Stimulated activated CD4-positive, alpha-beta T cell treated with anti-CD3 and anti-CD28 coated beads, Interleukin-2, amount 100 ng/mL, for 4 hours (primary cell): ENCODE measurements at places on chromosomes 2 and 18.
A peak's percentile ranks its signal among the peaks of the same experiment; 100 is the strongest.

- DNase-seq = no peak
Observed at GRCh38 chr2:217742841-217743240, 260.0 kb downstream of the TNS1 start.

- DNase-seq = no peak
Observed at GRCh38 chr2:23567161-23567756, 182.3 kb downstream of the KLHL29 start.

DNA sequence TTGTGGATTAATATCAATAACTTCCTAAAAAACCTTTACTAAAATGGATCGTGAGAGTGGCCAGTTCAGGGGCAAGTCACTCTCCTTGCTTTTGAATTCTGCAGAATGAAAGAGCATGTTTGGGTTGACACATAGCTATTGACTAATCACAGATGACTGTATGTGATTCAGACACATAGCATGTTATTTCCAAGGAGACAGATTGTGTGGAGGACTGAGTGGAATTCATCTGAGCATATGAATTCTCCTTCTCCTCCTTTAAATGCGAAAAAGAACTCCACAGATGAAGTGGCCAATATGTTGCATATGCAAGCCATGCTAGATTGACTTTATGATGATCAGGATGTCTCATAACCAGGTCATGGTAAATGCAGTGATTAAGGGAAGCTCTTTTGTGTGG, 249.4 kb upstream of the FAM98A start:
- DNase-seq = no peak

GRCh38 chr2:22281033-22281432, 1103.9 kb upstream of the KLHL29 start:
- DNase-seq = no peak

DNA sequence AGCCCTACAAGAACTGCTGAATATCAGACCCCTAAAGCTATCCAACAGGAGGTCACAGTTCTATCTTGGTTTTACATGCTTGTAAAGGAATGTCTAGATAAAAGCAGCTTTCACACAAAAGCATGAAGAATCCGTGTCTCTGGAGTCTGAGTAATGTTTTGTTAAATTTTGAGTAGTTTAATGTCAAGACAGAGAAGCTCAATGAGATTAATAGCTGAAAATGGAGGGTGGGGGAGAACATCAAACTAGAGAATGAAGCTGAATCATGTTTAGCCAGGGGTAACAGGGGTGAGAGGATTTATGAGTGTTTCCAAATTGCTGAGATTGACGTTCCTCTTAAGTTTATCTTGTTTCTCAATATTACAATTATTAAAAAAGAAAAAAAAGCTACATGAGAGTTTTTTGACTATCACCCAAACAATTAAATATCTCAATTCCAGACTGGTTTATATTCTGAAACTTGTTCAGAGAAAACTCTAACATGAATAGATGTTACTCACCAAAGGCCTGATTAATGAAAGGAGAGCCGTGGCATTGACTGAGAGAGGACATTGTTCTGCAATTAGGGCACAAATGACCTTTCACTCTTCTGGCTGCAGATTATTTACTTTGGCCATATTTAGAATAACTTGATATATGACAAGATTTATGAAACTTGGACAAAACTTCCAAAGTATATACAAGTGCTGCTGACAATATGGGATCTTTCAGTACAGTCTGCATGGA, 266.4 kb upstream of the ETAA1 start:
- DNase-seq = no peak

GRCh38 chr2:69060938-69061501, 48.0 kb downstream of the ANTXR1 start:
- DNase-seq = no peak

DNA sequence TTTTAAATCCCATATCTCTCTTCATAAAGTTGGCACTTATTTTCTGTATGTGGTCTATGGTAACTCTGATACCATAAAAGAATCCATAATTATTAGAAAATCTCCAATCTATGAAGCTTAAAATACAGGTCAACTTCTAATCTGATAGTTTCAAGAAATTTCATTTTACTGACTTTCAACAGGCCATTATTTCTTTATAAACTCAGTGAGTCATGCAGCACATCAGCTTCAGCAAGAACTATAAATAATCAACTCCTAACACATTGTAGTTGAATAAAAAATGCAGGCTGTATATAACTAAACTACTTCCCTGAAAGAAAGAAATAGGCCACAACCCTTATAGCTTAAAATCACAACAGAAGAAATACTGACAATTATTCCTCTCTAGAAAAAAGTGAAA, 204.3 kb upstream of the CCDC150 start:
- DNase-seq = no peak

DNA sequence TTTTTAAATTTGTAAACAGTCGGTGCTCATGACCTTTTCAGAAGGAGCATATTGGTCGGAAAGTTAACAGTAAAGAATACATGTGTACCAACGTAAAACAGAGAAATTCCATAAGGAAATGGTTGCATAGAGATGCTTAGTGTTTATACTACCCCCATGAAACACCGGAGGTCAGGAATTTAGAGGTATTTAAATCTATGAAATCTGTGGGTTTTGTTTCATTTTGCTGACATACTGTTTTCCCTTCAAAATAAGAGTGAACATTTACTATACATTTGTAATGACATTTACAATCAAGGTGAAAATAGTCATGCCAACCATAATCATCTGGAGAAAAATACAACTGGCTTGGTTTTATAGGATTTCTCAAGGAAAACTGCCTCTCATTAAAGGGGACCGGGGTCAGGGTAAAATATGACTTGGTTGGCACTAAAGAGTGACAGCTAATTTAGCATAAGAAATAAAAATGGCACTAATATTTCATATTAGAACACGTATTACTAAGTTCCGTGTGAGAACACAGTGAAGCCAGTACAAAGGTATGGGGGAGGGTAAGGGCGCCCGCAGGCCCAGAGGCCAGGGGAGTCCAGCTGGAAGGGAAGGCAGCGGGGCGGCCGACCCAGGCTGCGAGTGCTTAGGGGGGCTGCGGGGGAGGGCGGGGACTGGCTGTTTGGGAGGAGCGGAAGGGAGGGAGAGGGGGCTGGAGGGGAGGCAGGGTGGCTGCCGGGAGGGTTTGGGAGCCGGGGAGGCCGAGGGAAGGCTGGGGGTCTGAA, 1.1 kb upstream of the RNU4ATAC start:
- no peak for DNase-seq

GRCh38 chr2:25324905-25325592, 16.7 kb downstream of the DNMT3A start:
- DNase-seq = peak; percentile 62

- no peak for DNase-seq
Observed at GRCh38 chr2:42068571-42069178, 20.9 kb downstream of the PKDCC start.

GRCh38 chr18:24727685-24728084, 267.2 kb downstream of the HRH4 start:
- DNase-seq = no peak

GRCh38 chr2:62281663-62282062, 85.7 kb downstream of the B3GNT2 start:
- DNase-seq = no peak

GRCh38 chr2:1790473-1790872, 46.2 kb upstream of the PXDN start:
- DNase-seq = no peak

DNA sequence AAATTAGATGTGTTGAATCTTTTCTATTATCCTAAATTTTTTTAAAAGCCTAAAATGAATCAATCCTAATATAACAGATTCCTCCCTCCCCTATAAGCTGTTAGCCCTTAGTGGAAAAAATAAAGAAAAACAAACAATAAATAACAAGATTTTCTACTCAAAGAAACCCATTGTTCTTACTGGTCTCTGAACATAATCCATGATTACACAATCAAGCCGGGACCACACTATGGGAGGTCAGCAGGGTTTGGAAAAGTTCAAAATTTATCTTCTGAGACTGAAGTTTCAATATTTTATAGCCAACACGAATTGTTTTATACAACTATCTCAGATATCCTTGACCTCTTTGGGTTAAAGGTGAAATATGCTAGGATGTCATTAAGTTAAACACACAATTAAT, 57.9 kb downstream of the DPP4 start:
- no peak for DNase-seq

- DNase-seq = no peak
Observed at GRCh38 chr2:210548031-210548430, 8.4 kb upstream of the CPS1 start.

DNA sequence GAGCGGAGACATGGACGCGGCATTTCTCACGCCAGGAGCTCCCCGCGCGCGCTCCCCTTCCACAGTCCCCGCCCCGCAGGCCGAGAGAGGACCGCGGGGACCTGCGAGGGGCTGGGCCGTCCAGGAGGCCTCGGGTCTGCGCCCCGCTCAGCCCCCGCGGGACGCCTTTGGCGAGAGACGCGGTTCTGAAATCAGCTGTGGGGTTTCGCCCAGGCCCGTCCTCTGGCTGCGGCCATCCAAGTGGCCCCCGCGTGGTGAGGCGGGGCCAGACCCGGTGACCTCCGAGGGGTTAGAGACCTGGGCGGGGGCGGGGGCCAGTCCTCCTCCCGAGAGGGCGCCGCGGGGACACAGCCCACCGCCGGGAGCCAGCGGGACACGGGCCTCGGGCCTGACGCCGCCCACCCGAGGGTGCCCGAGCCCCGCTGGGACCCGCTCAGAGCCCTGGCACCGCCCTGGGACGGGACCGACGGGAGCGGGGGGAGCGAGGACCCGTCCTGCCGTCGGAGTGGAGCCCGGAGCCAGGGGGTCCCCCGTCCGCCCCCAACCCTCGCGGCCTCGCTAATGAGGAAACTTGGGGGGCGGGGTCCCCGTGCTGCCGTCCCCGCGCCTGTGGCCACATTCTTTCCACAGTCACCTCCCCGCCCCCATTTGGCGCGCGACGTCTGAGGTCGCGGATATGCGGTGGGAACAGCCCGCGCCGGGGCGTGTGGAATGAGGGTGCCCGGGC, 6.1 kb upstream of the SALL3 start:
- no peak for DNase-seq
